ENCODE measurements at places on chromosomes 12 and 14.

- DNase-seq: no peak
Measured at GRCh38 chr12:30067146-30067545, 283.4 kb upstream of the TMTC1 start.

GRCh38 chr14:103112400-103113243, 10.6 kb upstream of the TNFAIP2 start:
- DNase-seq: no peak

DNA sequence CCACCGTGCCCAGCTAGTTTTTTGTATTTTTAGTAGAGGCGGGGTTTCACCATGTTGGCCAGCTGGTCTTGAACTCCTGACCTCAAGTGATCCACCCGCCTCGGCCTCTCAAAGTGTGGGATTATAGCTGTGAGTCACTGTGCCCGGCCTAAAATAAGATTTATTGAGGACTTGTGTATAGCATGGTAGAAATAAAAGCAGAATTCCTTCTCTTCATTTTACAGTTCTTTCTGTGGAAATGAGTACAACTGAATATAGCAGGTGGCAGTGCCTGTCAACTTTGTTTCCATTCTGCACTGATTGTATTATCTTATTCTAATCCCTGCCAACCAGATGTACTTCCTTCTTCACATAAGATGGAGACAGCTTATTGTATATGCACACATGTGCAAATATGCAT, 41.0 kb downstream of the DIP2B start:
- DNase-seq: peak; percentile 27

- no peak for DNase-seq
Measured at GRCh38 chr14:63299351-63300110, 19.2 kb downstream of the GPHB5 start.

- no peak for DNase-seq
Measured at GRCh38 chr12:91576432-91576831, 393.8 kb upstream of the DCN start.

GRCh38 chr14:28777471-28778137, 11.0 kb downstream of the FOXG1 start:
- no peak for DNase-seq

GRCh38 chr12:6828781-6829535, 751 bp downstream of the P3H3 start:
- peak; percentile 5 for DNase-seq

DNA sequence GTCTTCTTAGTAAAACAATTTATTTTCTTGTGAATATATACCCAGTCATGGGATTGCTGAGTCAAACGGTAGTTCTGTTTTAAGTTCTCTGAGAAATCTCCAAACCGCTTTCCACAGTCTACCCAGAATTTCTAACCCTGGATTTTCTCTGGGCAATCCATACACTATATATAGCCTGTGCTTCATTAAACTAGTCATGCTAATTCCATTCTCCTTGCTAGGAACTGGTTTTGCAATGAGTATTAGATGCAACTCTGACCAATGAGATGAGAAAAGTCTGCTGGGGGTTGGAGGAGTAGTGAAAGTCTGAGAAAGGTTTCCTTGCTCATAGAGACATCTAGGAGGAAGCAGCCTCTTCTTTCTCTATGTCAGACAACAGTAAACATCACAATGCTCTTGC, 196.1 kb upstream of the CDKN3 start:
- no peak for DNase-seq

GRCh38 chr12:28021704-28022103, 49.2 kb upstream of the PTHLH start:
- no peak for DNase-seq

DNA sequence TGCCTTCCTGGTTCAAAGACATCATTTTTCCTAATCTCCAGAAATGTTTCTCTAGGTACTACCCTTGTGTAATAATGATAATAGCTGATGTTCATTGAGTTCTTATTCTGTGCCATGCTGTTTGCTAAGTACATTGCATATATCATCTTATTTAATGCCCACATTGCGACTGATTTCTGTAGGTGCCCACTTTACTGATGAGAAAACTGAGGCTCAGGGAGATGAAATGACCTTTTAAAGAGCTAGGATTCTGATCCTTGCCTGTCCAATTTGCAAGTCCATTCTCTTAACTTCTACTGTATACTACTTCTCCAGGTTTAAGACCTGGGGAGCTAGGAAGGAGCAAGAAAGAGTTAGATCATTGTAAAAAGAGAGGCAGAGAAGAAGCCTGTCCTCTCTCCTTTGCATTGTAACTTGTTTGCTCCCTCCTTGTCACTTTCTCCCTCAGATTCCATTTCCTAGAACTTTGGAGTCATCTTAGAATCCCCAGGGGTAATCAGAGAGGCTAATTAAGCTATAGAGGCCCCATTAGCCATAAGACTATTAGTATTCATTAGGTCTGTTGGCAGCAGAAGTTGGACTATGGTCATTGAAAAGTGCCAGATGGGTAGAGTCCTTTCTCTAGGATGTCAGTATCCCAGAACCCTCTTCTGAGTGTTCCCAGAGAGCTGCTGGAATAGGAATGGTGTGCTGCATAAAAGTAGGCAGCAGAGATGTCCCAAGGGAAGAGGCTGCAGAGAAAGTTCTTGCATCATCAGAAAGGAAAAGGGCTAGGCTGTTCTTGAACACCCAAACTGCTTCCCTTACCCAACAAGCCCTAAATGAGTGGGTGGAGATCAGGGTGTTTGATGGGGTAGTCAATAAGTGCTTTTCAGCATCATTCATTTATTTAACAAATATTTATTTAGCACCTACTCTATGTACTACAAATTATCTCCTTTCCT, 3.1 kb downstream of the DGKA start:
- DNase-seq: no peak

DNA sequence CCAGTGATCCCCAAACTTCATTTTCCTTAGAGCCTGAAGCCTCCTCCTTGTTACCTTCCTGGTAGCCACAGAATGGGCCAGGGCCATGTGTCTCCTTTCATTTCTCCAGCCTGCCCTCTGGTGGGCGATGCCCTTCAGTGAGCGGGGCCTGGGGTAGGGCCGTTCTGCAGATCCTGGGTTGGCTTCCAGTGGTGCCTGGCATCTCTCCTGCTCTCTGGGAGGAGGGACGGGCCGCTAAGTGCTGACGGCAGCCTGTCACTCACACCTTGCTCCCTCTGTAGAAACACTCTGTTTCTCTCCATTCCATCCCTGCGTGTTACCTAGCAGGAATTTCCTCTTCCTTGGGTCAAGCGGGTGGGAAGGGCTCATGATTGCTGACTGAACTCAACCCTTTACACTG, 232.1 kb downstream of the CACNA1C start:
- DNase-seq: peak; percentile 59

DNA sequence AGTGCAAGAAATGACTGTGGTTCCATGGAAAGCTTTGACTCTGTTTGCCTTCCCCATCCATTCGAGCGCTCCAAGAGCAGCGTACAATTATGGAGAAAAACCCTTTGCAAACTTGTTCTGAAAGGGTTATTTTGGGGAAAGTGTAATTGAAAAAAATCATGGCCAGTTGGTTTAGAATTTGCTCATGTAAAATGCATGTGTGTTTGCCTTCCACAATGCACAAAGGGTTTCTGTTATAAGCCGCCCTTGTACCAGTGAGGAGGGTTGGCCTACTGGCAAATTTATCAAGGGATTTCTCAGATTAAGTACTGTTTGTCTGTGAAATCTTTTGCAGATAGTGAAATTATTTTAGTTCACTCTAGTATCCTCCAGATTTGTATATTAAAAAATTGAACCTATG, 62.7 kb upstream of the PELI2 start:
- DNase-seq: no peak

GRCh38 chr12:80282761-80283160, 161.3 kb upstream of the PTPRQ start:
- no peak for DNase-seq

- no peak for DNase-seq
Measured at GRCh38 chr12:3134526-3135135, 57.5 kb downstream of the TSPAN9 start.

DNA sequence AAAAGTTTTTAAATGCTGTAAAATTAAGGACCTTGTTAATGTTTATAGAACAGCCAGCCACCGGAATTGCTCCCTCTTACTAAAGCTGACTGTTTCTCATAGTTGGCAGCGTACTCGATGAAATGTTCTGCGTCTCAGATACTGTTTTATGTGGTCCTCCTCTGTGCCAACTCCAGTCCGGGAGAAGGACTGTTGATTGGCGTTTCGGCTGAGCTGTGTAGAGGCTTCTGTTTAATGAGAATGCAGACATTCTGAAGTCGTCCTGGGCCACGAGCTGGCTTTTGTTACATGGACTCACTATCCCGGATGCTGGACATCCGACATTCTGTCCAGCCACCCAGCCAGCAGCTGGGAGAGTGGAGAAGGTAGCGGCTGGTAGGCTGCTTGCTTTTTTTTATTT, 75.4 kb downstream of the WDR20 start:
- DNase-seq: no peak

- DNase-seq: no peak
Measured at GRCh38 chr12:58961906-58962305, 41.6 kb upstream of the LRIG3 start.

DNA sequence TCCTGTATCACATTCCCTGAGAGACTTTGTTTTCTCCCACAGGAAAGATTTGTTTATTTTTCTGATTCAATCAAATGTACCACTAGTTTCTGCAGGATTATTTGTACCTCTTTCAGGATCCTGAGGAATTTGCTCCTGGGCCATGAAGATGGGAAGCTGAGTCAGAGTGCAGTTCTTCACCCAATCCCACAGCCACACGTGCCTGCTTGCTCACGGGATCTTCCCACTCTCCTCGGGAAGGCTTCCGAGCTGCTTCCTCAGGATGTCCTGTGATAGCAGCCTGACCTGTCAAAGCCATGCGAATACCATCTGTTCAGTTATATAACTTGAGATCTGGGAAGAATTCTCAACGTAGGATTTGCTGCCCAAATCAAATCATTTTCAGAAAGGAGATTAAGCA, 41.8 kb upstream of the HIF1A start:
- DNase-seq: peak; percentile 55

- DNase-seq: peak; percentile 13
Measured at GRCh38 chr14:58898655-58899316, 261.0 kb downstream of the DACT1 start.

- no peak for DNase-seq
Measured at GRCh38 chr14:101320396-101320795, 240.9 kb upstream of the DIO3 start.

DNA sequence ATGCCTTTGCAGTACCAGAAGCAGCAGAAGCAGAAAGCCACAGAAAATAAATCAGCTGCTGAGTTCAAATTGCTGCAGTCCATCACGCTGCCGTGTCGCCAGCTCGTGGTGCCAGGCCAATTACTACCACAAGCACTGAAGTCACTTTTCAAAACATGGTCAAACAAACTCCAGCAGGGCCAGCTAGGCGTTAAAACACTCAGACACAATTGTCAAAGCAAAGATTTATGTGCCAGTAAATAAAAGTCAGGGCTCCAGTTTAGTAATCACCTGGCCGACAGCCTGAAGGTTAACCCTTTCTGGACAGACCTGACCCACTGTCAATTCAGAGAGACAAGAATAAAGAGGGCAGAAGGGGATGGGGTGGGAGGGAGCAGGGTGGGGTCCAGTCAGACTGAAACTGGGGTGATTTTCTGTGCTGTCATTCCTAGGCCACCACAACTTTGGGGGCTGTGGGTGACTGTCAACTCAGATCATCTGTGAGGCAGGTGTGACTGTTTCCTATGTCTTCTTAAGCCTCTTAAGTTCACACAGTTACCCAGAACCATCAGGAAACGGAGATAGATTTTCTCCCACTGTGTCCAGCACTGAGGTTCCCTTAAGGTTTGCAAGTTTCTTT, 109.8 kb upstream of the FUT8 start:
- no peak for DNase-seq

DNA sequence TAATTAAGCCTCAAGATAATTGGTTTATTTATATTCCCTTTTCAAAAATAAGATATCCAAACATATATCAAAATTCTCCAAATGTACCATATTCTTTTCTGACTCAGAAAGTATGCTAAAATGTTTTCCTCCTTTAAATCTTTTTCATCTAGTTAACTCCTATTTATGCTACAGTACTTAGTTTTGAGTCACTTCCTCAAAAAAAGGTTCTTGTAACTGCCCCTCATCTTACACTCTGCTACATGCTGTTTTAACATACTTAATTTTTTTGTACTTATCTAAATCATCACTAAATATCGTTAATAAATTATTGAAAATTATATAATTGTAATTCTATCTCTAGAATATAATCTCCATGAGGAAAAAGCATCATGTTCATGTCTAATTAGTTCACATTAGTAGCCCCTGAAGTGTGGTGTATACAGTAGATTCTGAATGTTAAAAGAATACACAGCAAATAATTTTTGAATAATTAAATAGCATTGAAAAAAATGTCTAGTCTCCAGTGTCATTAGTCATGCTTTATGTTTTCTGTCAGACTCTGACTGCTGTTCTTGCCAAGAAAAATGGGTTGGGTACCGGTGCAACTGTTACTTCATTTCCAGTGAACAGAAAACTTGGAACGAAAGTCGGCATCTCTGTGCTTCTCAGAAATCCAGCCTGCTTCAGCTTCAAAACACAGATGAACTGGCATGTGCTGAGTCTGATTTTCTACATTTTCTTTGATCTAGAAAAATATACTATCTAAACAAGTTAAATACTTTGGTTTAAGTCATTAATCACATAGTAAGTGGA, 3.5 kb downstream of the KLRD1 start:
- DNase-seq: no peak

DNA sequence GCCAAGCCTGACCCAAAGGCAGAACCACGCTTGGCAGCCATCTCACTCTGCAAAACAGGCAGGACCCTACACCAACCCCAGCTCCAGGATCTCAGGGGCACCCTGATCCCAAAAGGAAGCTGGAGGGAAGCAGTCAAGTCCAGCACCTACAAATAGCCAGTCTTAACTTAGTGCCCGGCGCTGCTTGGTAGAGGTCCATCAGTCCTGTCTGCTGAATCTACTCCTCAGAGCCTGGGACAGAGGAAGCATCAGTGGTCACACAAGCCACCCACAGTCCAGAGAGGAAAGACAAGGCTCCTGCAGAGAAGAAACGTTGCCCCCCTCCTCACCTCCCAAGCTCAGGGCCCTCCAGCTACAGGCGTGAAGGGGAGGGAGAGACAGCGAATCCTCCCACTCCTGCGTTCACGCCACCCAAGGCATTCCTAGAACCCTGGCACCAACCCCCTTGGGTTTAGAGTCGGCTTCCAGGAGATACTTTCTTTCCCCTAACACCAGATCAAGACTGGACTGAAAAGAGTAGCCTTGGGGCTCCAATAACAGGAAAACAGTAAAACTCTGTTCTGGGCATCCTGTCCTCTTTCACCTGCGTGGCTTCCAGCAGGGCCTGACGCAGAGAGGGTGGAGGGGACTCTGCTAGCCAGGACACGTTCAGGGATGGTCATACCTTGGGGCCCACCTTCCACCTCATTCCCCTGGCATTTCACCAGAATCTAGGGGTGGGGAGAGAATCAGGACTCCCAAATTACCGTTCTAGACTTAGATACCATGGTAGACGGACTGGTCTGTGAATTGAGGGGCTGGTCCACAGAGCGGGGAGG, 1.2 kb downstream of the PXN start:
- no peak for DNase-seq

GRCh38 chr12:22130671-22131070, 84.7 kb downstream of the CMAS start:
- no peak for DNase-seq

All from inflammatory macrophage treated with lipopolysaccharide for 4 hours (primary cell).